Urinary bladder (tissue), 4 donors: ENCODE measurements at places on chromosomes 5 and 9. TPM values are rescaled to one million over a fixed set of nuclear protein-coding genes. Genes with fewer than 3 reads are reported as not detected.

Gene SV2C
- total RNA-seq = 2.1 TPM

Gene PTPN3
- total RNA-seq = 4.2 TPM

Gene PCDHB9
- total RNA-seq = 2.4 TPM

Gene SHOC1
- not detected for total RNA-seq

Gene MZB1
- 0.63 TPM for total RNA-seq

Gene TEX48
- not detected for total RNA-seq
